Right cardiac atrium (tissue), 5 donors: ENCODE measurements at places on chromosomes 4 and X. TPM values are rescaled to one million over a fixed set of nuclear protein-coding genes. Genes with fewer than 3 reads are reported as not detected.

The EDA gene
- total RNA-seq: 24.1 TPM

The SERPINA7 gene
- total RNA-seq: not detected

The HS3ST1 gene
- total RNA-seq: 6.6 TPM

The GPC3 gene
- total RNA-seq: 15.5 TPM

The ADGRG4 gene
- total RNA-seq: not detected

The SSX4B gene
- total RNA-seq: not detected

The UGT2B15 gene
- total RNA-seq: not detected

The EVC2 gene
- 2.7 TPM for total RNA-seq

The POU4F2 gene
- total RNA-seq: not detected

The PKD2 gene
- total RNA-seq: 22.6 TPM

The AKAP14 gene
- not detected for total RNA-seq

The RNF175 gene
- 3.3 TPM for total RNA-seq

DNA sequence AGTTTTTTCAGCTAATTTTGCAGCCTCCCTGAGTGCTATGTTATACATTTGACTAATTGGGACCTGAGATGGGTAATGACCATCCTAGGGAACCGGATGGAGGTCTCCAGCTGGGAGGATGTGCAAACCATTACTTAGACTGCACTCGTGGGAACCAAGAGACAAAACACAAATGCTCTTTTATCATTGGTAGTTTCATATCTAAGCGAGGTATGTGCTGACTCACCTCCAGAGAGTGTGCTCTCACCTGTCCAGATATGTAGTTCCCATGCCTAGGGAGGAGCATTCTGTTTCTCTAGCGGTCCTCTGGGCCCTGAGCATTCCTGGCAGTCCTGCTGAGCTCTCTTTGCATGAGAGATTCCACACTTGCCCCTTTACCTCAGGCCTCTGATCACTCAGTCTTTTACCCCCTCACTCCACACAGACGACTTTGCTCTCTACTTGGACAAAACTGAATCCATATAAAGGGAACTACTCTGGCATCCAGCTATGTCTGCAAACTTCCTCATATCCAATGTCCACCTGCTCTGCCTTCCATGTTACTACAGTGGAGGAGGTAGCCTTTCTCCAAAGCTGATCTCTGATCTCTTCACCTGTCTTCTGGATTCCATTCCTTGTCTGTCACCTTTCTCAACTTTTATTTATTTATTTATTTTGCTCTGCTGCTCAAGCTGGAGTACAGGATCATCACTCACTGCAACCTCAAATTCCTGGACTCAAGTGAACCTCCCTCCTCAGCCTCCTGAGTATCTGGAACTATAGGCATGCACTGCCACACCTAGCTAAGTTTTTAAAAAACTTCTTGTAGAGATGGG lies 88.4 kb downstream of the LRP2BP start:
- DNase-seq: no peak

GRCh38 chr4:48543796-48544195 lies 53.7 kb downstream of the ZAR1 start:
- DNase-seq: no peak

DNA sequence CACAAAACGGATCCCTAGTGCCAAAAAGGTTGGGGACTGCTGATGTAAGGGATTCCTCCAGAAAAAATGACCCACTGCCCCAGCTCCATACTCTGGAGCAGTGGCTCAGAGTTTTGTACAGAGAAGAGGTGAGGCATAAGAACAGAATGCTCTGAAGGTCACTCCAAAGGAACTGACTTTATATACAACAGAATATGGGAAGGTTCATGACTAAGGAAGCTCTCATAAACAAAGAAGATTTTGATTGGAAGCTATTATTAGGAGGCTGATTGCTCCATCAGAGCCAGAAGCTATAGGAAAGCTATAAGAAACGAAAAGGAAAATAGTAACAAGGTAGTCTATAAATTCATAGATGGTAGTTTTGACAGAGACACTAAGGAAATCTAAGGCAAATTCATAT lies 203.1 kb downstream of the SLC7A11 start:
- no peak for DNase-seq

GRCh38 chrX:149491812-149492211 lies 13.3 kb downstream of the IDS start:
- DNase-seq: no peak

DNA sequence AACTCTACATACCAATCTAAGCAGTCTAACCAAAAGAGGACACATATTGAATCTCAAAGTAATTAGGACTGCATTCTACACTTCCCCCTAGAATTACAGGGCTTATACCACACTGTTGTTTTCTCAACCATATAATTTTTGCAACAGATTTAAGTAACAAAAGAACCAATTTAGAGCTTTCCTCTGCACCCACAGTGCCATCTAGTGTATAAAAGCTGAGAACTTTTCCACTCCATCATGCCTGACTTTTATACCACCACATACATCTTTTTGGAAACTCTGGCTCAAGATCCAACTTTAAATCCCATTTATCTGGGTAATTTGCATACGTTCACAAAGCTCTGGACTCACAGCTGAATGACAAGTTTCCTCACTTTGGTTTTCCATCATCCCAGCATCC lies 99.5 kb downstream of the EFHC2 start:
- DNase-seq: no peak

GRCh38 chrX:19017271-19017670 lies 33.4 kb upstream of the PHKA2 start:
- no peak for DNase-seq

- DNase-seq: no peak
Measured at GRCh38 chr4:148674876-148675275, 232.7 kb upstream of the NR3C2 start.

GRCh38 chr4:186286581-186286980 lies 20.6 kb downstream of the F11 start:
- no peak for DNase-seq

DNA sequence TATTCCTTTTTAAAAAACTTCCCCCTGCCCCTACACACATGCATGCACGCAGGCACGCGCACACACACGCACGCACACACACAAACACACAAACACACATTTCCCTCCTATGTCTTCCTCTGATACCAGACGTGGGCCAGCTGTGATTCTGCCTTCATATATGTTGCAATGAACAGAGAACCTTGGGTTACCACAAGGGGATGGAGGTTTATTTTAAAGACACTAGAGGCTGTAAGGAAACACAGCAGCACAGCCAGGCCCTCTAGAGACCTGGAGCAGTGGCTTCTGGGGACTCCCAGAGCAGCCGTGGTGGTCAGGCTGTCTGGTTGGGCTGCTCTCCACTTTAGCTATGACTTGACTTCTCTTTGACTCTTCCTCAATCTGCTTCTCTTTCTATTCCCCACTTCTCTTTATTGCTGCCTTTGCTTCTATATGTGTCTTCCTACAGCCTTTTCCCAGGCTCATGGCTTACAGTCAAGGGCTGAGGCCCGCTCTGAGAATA lies 3.2 kb upstream of the TLR10 start:
- peak; percentile 71 for DNase-seq

DNA sequence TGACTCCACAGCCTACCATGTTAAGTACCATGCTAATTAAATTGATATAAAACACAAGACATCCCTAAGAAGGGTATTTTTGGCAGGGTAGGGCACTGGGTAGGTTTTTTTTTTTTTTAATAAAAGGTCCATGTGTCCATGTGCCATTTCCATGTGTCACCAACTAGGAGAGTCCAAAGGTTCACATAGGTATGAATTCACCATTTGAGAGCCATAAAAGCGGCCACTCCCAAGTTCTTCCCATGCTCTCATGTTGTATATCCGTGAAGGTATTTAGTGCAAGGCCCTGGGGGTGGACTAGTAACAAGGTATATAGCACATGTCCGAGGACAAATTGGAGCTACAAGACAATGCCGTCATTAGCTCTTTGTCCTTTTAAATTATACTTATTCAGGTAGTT lies 107.3 kb downstream of the PDE5A start:
- DNase-seq: no peak

GRCh38 chr4:71460371-71460770 lies 121.6 kb downstream of the SLC4A4 start:
- DNase-seq: no peak

DNA sequence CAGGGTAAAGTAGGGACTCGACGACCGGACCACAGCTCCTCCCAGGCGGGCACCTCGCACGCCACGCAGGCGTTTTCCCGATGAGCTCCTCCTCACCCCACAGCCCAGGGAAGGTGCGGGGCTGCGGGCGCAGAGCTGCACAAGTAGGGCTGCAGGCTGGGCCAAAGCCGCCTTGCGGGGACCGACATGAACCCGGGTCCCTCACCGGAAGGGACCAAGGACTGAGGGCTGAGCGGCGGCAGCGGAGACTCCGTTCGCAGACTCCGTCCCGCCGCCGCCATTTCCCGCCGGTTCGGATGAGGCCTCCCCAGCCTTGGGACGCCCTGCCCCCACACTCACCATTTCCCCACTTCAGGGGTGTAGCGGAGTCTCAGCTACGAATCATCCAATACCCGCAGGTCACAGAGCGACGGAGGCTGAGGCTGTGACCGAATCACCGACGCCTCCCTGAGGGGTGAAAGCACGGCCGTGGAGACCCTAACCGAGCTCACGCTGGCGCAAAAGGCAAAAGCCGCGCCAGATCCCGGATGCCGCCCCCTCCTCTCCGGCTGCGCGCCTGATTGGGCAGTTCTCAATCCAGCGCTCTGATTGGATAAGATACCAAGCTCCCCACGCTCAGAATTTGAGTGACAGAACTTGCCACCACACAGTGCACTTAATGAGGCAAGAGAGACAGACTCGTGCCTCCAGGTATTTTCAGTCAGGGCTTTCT lies at the start of gene ZNF732:
Gene ZNF732 (minus strand): TSS at position 506 of the 712 bp plus-strand sequence. CDS start 164 bp downstream, at position 342.
- DNase-seq: peak; percentile 64

DNA sequence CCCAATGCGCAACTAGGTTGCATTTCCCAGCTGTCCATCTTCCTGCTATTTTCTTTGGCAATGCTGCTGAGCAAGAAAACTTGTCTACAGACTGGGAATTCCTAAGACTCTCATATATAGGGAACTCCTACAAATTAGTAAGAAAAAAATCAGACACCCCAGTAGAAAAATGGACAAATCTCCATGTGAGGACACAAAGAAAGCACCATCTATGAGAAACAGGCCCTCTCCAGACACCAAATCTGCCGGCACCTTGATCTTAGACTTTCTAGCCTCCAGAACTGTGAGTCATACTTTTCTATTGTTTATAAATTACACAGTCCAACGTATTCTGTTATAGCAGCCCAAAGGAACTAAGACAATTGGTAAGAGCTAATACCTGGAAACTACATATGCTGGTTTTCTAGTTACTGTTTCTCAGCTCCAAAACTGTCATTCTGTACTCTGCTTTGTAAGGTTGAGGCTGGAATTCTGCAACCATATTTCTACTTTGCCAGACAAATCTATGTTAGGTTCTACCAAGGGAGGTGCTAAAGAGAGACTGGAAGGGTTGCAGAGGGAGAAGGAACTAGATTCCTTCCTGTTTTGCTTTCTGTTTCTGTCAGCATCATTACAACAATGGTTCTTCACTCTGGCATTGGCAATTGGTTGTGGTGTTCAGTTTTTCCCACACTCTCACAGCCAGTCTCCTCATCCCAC lies 35.7 kb upstream of the FAM241A start:
- DNase-seq: no peak

GRCh38 chr4:141133999-141134995 lies 1.0 kb upstream of the RNF150 start:
- no peak for DNase-seq

GRCh38 chr4:138189206-138189605 lies 52.9 kb downstream of the SLC7A11 start:
- no peak for DNase-seq

DNA sequence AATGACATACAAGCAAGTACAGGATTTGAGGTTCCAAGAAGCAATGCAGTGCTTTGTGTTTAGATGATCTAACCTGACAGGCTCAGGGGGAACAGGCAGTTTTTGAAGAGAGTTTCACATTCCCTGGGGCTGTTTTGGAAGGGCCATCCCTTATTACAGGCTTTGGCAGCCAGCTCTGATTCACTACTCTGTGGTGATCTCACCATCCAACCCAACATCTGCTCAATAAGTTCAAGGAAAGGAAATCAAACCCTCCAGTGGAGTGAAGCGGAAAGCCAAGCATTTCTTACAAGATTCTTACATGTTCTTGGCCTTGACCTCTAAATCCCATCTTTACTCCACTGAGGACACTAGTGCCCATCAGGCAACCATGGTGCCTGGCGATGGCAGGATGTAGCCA lies 7.5 kb downstream of the IDS start:
- DNase-seq: no peak

DNA sequence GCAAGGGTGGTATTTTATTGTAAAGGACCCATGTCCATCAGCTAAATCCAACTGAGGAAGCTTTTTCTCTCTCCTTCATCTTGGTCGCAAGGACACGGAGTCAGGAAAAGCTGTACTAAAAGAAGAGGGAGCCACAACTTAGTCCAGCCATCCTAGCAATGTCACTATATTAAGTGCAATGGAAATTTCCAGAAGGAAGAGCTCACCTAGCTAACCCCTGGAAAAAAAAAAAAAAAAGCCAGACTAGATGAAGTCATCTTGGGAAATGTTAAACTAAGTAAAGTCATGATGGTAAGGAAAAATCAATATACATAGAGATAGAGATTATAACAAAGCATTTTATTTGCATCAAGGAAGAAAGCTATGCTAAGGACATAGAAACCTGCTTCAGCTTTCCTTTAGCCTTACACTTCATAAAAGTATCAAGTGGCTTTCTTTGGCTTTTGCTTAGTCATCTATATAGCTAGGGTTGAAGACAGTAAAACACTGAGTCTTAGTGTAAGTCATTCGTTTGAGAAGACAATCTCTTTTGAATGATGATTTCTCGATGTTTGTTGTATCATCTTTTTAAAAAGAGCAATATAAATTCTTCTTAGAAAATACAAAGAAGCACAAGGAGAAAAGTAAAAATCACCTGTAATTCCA lies 18.6 kb upstream of the CA5B start:
- DNase-seq: no peak

GRCh38 chr4:78004270-78004669 lies 52.9 kb upstream of the FRAS1 start:
- no peak for DNase-seq

DNA sequence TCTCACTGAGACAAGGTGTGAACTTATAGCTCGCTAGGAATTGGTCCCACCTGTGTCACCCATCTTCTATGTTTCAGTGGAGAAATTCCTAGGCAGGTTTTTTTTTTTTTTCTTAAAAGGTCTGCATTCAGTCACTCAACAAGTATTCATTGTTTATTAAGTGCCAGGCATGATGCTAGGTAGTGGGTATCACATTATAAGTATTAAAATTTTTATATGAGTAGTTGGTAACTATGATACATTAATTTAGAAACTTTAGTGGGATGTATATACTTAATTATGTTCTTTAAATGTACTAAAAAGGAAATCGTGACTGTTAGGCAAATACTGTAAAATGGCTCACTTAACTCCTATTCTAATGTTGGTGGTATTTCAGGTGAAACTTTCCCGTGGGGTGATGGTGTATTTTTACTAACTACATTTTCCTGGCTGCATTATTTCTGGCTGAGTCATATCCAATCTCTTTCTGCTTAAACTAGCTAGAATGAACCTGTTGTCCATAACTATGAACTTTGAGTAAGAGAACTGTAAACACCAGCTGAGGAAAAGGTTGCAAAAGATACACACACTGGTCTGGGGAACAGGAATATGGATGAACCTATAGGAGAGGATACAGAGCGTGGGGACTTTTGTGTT lies 49.3 kb upstream of the MED14 start:
- DNase-seq: no peak

- DNase-seq: no peak
Measured at GRCh38 chr4:182925855-182926254, 8.7 kb upstream of the DCTD start.

- peak; percentile 2 for DNase-seq
Measured at GRCh38 chr4:3316146-3316545, 23.3 kb downstream of the RGS12 start.
